Activated T-cell treated with anti-CD3 and anti-CD28 coated beads, Interleukin-2, amount 50 U/mL, for 72 hours (primary cell): ENCODE measurements at places on chromosomes 13 and 19. TPM values are rescaled to one million over a fixed set of nuclear protein-coding genes. Genes with fewer than 3 reads are reported as not detected.

Gene CEACAM3
- total RNA-seq: not detected

Gene GPR183
- total RNA-seq: 32.8 TPM

Gene GRIN2D
- 0.39 TPM for total RNA-seq

Gene SLAIN1
- total RNA-seq: 24.8 TPM

Gene LAIR1
- 3.5 TPM for total RNA-seq

Gene ZNF723
- total RNA-seq: 0.14 TPM

Gene SMIM44
- not detected for total RNA-seq

Gene ATP8A2
- total RNA-seq: 0.74 TPM

Gene ZNF730
- 2.2 TPM for total RNA-seq

Gene MYBPC2
- 1.3 TPM for total RNA-seq

- no peak for DNase-seq
Measured at GRCh38 chr13:27663947-27664346, 42.3 kb downstream of the POLR1D start.

- no peak for DNase-seq
Measured at GRCh38 chr13:29746148-29746677, 104.2 kb downstream of the UBL3 start.

DNA sequence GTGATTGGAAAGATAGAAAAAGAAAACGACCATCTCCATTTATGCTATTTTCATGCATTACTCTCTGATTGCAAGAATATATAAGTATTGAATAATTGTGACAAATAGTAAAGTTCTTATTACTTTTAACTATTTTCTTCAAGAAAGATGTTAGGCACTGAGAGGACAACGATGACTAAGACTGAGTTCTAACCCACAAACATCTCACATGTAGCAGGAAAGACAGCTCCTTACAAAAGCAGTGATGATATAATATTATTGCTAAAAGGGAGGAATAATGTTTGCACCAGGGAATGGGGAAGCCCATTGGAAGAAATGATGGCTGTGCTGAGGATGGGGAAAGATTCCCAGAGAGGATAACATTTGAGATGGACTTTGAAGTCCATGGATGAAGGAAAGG, 22.6 kb downstream of the RXFP2 start:
- DNase-seq: no peak

- no peak for DNase-seq
Measured at GRCh38 chr19:53960187-53960586, 2.5 kb upstream of the CACNG8 start.

DNA sequence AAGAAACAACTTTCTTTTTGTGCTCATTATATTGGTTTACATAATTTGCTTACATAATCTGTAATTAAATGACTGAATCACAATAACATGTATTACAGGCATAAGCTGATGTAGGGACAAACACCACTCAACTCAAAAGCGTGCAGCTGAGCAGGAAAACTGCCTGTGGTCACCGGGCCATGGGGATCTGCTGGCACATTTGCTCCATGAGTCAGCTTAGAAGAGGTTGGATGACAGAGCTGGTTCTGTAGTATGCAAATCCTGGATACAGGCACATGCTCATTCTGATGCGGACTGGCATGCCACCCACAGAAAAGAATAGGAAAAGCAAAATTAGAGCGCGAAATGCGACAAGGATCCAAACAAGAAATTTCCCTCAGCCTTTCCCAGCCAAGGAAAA, 128.6 kb downstream of the USP12 start:
- no peak for DNase-seq

GRCh38 chr19:45569619-45570421, 14.8 kb downstream of the OPA3 start:
- DNase-seq: peak; percentile 65

DNA sequence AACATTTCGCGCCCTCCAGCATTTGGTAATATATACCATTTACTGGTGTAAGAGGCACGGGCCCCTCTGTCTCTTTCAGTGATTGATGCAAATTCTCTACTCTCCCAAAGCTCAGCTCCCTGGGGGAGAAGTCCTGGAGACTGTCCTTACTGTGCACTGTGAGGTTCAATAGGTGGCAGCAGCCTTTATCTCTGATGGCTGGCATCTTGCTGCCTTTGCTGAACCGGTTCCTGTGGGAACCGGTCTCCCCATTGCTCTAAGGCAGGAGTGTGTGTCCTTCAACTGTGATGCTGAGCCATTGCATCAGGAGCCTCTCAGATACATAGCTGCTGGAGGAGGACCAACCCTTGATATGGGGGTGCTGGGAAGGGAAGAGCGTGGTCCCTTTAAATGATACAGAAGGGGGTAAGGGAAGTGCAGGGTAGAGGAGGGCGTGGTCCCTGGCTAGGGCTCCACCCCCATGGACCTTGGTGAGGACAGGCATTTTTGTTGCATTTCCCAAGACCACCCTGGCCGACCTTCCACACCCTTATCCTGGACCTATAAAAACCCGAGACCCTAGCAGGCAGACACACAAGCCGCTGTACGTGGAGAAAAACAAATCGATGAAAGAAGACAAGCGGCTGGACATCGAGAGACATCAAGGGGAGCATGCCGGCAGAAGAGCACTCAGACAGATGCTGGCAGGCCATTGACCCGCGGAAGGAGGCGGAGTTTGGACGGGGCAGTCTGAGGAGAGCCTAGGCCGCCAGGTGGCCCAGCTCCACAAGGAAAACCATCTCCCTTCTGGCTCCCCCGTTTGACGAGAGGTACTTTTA, 41.1 kb upstream of the GTF3A start:
- DNase-seq: no peak

DNA sequence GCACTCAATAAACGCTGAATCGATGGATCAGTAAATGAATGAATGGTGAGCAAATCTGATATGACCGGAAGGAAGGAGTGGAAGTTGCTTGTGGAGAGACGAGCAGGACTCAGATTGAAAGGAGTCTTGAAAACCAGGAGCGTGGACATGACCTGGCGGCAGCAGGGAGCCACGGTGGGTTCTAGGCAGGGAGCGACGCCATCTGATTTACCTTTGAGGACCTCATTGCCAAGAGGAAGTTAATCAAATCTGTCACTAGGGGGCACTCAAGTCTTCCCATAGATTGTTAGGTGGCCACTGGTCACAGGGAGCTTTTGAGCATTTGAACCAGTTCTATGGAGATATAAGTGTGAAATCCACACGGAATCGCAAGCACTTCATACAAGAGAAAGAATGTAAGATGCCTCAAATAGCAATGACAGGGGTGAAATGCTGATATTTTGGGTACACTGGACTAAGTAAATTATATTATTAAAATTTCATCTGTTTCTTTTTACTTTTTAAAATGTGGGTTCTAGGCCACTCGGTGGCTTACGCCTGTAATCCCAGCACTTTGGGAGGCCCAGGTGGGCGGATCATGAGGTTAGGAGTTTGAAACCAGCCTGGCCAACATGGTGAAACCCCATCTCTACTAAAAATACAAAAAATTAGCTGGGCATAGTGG, 9.2 kb upstream of the FBN3 start:
- DNase-seq: peak; percentile 66
